ENCODE measurements at places on chromosomes 2 and 18. TPM values are rescaled to one million over a fixed set of nuclear protein-coding genes. Genes with fewer than 3 reads are reported as not detected.

Gene PROM2
- 0.20 TPM for total RNA-seq

Gene LONRF2
- total RNA-seq = 0.52 TPM

Gene TTC32
- 3.2 TPM for total RNA-seq

Gene SCG2
- 37.2 TPM for total RNA-seq

Gene CERKL
- not detected for total RNA-seq

Gene AMER3
- not detected for total RNA-seq

Gene CPLX4
- total RNA-seq = not detected

Gene CNTNAP5
- total RNA-seq = not detected

Gene SYT4
- not detected for total RNA-seq

Gene PIAS2
- total RNA-seq = 22.1 TPM

Gene EFEMP1
- total RNA-seq = 3,873 TPM

Gene MAIP1
- 19.8 TPM for total RNA-seq

Gene CRYBA2
- not detected for total RNA-seq

Gene WNT10A
- total RNA-seq = not detected

Gene HNMT
- total RNA-seq = 69.4 TPM

Gene EN1
- total RNA-seq = 0.91 TPM

Gene RAPGEF4
- total RNA-seq = 5.0 TPM

Gene CD226
- 0.69 TPM for total RNA-seq

Gene NEMP2
- 3.7 TPM for total RNA-seq

Gene HOXD4
- total RNA-seq = 4.6 TPM

Gene CHRND
- not detected for total RNA-seq

Gene TTN
- total RNA-seq = 3.3 TPM

Gene KHK
- 0.98 TPM for total RNA-seq

Gene REG3A
- not detected for total RNA-seq

Gene TYMS
- 22.9 TPM for total RNA-seq

Gene CPO
- not detected for total RNA-seq

Gene MOCOS
- 5.6 TPM for total RNA-seq

Gene IL36B
- not detected for total RNA-seq

Gene ITM2C
- total RNA-seq = 96.2 TPM

Gene RASGRP3
- total RNA-seq = 3.0 TPM

Gene ALPG
- total RNA-seq = not detected

Gene CNOT9
- total RNA-seq = 29.1 TPM

Gene PRKAG3
- 0.52 TPM for total RNA-seq

Gene OR6B2
- total RNA-seq = not detected

Gene STK36
- 39.1 TPM for total RNA-seq

Gene FEV
- total RNA-seq = not detected

Gene ZNF236
- total RNA-seq = 10.4 TPM

Gene PDE6D
- 10.2 TPM for total RNA-seq

Gene GALNT5
- total RNA-seq = 146 TPM

Gene TUBA4B
- total RNA-seq = not detected

Data from smooth muscle cell of the pulmonary artery (primary cell).